ENCODE measurements at places on chromosomes 6 and 20. TPM values are rescaled to one million over a fixed set of nuclear protein-coding genes. Genes with fewer than 3 reads are reported as not detected.

Gene TSPO2
- not detected for total RNA-seq

Gene RAD21L1
- total RNA-seq = not detected

Gene GRIK2
- not detected for total RNA-seq

Gene TGM3
- not detected for total RNA-seq

Gene PAQR8
- 4.5 TPM for total RNA-seq

Gene C6orf52
- 3.0 TPM for total RNA-seq

Gene MDFI
- total RNA-seq = not detected

Gene STMN3
- 9.7 TPM for total RNA-seq

Data from activated CD4-positive, alpha-beta T cell treated with anti-CD3 and anti-CD28 coated beads, Interleukin-2, amount 10 ng/mL, durations not matched to agents 24 days and 14 days (primary cell).